GM23248 (cell line): ENCODE measurements at places on chromosomes 2 and 18. TPM values are rescaled to one million over a fixed set of nuclear protein-coding genes. Genes with fewer than 3 reads are reported as not detected.
A peak's percentile ranks its signal among the peaks of the same experiment; 100 is the strongest.

- no peaks in the 10 kb centered on the region for H3K36me3 ChIP-seq
- H3K4me1 ChIP-seq, result peaks cover 27% of the 10 kb centered on the region
- DNase-seq, result peak; percentile 95
- H3K27me3 ChIP-seq, result no peaks in the 10 kb centered on the region
Measured at GRCh38 chr2:227655454-227655853, 11.2 kb upstream of the SCYGR5 start.

DNA sequence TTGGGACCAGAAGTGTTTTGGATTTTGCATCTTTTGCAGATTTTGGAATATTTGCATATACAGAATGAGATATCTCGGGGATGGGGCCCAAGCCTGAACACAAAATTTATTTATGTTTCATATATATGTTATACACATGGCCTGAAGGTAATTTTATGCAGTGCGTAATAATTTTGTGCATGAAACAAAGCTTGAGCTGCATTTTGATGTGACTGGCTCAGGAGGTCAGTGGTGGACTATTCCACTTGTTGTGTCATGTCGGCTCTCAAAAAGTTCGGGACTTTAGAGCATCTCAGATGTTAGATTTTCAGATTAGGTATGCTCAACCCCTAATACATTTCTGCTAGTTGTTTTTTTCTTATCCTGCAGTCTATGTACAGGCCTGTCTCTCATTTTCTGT lies 145.4 kb downstream of the FAM210A start:
- no peak for DNase-seq
- no peak overlapping the region for H3K27ac ChIP-seq
- H3K4me3 ChIP-seq, result no peak overlapping the region
- H3K36me3 ChIP-seq, result no peaks in the 10 kb centered on the region
- H3K27me3 ChIP-seq, result peaks cover 24% of the 10 kb centered on the region
- H3K4me1 ChIP-seq, result peaks cover 5% of the 10 kb centered on the region; the same call in 1 of the 2 replicates

DNA sequence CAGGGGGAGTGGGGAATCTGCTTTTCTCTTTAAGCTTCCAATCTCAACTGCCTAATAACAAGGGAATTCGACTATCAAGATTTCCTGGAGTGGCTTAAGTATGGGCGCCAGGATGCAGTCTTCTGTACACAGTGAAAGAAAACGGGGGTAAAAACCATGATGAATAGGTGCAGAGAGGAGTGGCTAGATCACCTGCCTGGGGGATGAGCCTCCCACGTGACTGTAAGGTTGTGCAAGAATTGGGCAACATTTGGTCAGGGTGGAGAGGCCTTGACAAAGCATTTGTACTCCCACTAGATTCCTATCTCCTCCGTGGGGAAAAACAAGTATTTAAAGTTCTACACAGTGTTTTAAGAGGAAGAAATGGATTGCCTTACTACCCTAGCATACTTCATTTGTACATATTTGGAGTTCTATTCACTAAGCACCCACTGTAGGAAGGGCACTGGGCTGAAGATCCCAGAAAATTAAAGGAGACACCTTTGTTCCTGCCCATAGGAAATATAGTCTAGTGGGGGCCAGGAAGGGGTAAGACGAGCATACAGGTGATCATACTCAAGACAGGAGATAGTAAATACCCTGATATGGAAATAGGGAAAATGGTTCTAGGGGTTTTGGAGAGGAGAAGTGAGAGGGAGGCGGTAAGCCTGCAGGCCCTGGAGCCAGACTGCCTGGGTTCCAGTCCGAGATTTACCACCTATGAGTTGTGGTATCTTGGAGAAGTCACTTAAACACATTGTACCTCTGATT lies 29.2 kb downstream of the EPAS1 start:
- H3K36me3 ChIP-seq, result no peaks in the 10 kb centered on the region
- peaks cover 53% of the 10 kb centered on the region for H3K4me1 ChIP-seq
- H3K27me3 ChIP-seq, result no peaks in the 10 kb centered on the region
- H3K27ac ChIP-seq, result peak overlapping the region; percentile 36
- H3K4me3 ChIP-seq, result no peak overlapping the region
- DNase-seq, result peak; percentile 47

ZNF385B gene
- not detected in 2 replicates for total RNA-seq

GRCh38 chr18:63586966-63587365 lies at the start of gene SERPINB13:
SERPINB13 (plus strand) TSS chr18:63587343; CDS start chr18:63588668, 1,325 bp downstream.
- peaks cover 19% of the 10 kb centered on the region for H3K4me1 ChIP-seq
- no peak within 1 kb of the TSS for H3K27ac ChIP-seq
- H3K36me3 ChIP-seq, result no peaks in the 10 kb centered on the region
- H3K27me3 ChIP-seq, result no peaks in the 10 kb centered on the region

GRCh38 chr2:37982147-37982582 lies 57.1 kb downstream of the RMDN2 start:
- H3K36me3 ChIP-seq, result no peaks in the 10 kb centered on the region
- peaks cover 13% of the 10 kb centered on the region for H3K4me1 ChIP-seq
- peak overlapping the region; percentile 52 for H3K4me3 ChIP-seq
- peak; percentile 80 for DNase-seq

DNA sequence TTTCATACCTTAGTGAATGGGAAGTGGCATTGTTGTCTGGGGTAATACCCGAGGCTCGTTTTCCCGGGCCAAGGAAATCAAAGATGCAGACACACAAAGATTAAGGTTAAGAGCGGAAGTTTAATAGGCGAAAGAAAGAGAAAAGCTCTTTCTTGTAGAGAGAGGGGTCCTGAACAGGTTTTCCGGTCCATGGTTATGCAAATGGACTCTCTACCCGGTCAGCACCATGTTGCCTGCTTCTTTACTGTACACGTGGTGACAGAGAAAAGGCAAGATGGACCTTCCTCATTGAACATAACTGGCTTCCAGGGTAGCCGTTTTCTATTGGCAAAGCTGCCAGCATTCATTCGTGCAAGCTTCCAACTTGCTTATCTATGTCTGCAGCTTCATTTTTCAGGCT lies 2063.5 kb downstream of the SUCLG1 start:
- no peaks in the 10 kb centered on the region for H3K27me3 ChIP-seq
- no peak overlapping the region for H3K4me3 ChIP-seq
- H3K27ac ChIP-seq, result no peak overlapping the region
- no peak for DNase-seq
- H3K36me3 ChIP-seq, result no peaks in the 10 kb centered on the region
